Ascending aorta (tissue), 2 donors: ENCODE measurements at places on chromosomes 5 and 9.

DNA sequence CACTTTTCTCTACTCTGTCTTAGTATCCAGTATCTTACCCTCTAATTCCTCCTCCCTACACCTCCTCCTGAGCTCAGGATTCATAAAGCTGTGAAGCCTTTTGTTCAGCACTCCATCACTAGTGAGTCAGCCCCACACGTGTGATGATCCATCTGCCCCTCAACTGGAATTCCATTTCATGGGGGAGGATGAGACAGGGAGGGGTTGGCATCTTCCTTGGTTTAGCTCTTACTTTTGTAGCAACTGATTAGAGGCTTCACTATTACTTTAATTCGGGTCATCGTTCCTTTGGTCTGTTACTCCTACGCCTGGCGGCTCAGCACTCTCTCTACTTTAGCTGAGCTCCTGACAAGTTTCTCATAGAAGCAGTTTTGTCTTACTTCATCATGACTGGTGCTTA lies 11.8 kb downstream of the BTNL8 start:
- no peak for DNase-seq

- DNase-seq = no peak
These were observed 104.0 kb downstream of the NUDT12 start for GRCh38 chr5:103458497-103459040.

DNA sequence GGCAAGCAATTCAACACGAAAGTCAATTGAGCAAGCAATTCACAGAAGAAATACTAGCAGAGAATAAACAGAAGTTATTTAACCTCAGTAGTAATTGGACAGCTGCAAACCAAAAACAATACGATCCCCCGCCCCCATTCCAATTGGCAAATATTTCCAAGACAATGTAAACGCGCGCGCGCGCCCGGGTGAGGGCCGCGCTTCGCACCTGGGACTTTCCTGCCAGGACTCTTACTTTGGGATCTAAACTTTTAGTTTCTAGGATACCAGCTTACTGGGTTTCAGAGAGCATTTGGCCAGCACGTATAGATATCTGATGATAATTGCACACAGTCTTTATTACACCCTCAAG lies 8.6 kb downstream of the RUFY1 start:
- DNase-seq = no peak

DNA sequence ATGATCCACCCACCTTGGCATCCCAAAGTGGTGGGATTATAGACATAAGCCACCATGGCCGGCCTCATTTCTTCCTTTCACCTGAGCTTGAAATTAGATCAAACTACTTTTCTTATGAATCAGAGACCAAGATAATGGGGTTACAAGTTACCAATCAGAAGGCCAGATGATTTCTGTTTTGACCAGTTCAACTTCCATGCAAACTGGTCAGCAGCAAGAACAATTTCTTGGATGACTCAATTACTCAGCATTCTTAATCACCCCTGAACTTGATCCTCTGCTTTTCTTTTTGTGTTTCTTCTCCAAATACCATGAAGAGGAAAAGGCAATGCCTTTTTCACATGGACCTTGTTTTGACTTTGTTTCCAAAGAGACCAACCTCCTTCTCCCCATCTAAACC lies 10.0 kb upstream of the PLIN2 start:
- DNase-seq = no peak

DNA sequence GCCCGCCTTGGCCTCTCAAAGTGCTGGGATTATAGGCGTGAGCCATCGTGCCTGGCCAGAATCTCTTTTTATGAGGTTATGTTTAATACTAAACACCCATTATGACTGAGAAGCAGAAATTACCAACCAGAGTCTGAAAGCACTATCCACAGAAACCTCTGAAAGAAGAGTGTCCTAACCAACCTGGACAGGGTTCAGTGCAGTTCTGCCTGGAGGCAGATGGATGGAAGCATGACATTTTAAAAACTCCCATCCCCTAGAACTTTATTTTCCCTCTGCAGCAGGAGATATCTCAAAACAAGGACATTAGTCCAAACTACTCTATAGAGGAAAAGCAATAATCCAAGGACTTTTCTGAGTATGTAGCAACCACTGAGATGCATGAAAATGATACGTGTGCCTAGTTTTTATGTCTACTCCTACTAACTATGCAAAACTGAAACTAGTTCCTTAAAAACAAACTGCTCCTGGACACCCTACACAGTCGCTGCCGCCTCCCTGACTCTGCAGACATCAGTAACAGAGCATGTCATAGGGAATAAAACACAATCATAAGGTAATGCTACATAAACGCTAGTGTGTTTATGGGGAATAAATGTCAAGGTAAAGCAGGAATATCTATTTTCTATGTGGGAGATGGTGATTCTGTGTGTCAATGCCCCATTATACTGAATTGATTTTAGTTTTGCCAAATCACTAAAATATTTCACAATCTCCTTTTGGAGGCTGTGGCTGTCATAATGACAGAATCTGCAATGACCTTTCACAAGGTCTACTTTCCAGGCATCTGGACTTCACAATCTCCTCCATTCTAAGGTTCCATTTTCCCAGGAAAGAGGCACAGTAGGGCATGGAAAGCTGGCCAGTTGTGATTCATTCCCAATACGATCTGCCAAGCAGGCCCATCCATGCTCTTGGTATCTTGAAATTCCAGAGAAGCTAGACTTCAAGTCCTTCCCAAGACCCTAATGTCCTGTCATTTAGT lies 122.8 kb downstream of the SIL1 start:
- DNase-seq = no peak

DNA sequence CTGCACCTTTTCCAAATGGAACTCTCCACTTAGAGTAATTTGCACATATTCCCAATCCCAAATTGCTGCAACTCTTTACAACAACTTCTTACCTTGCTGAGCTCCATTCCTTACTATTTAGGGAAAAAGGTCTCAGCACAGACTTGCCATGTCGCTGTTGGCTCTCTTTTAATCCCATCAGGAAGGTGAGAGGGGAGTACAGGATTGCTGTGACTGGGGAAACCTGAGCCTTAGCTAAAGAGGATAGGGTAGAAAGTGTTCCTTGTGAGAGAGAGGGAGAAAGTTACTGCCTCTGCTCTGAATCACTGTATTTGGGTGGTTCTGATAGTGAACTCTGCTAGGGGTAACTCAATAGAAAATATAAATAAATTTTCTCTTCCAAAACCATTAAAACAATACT lies 43.7 kb upstream of the GABRA1 start:
- DNase-seq = no peak

DNA sequence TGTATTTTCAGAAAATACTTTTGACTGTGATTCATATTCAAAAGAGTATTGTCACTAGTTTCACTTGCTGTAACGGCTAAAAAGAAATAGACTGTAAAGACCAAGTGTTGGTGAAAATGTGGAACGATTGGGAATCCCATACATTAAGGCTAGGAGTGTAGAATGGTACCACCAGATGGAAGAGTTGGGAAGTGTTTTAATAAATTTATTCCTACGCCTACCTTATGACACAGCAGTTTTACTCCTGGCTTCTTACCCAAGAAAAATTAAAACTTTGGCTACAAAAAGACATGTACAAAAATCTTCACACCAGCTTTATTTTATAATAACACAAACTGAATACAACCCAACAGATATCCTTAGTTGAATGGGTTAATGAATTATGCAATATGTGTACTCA lies 256.2 kb downstream of the TAF11L14 start:
- no peak for DNase-seq

DNA sequence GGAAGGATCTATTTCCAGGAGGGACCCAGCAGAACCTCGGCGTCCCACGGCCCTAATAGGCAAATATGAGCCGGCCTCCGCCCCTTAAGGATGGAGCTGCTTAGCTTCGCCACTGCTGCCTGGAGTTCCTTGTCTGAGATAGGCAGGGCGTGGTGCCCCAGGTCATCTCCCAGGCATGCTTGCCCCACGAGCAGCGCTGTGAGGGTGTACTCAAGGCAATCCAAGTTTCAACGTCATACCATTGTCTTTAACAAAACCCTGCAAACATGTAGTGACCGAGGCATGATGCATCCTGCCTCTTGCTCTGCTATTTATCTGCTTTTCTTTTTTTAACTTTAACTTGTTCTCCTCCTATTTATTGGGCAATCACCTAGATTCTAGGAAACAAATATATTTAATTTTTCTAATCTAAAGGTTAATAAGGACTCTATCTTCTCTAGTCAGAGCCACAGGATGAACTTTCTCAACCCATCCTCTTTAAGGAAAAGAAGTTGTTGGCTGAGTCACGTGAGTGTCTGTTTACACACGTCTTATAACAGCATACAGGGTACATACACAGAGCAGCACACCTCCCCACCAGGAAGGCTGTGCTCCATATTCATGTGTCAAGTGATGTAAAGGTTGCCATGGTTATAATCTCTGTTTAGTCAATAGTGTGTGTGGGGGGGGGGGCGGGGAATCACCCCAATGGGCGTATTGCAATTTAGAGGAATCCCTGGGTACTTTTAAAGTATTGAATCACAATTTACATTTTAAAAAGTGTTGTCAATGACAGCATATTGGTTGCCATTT lies 27.3 kb upstream of the ZSWIM6 start:
- no peak for DNase-seq

DNA sequence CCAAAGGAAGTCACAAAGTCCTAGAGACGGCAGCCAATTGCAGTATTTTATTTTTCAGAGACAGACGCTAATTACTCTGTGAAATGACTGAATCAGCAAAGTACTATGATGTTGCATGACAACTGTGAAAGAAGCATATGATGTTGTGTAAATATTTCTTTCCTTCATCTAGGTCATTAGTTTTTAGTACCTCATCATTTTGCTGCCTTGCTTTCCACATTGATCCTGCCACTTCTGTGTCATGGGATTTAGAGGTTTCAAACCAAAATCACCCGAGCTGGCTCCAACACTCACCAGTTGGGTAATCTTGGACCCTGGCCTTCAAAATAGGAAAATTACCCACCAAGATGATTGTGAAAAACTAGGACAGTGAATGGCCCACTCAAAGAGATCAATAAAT lies 585.2 kb downstream of the ACTL7B start:
- no peak for DNase-seq

DNA sequence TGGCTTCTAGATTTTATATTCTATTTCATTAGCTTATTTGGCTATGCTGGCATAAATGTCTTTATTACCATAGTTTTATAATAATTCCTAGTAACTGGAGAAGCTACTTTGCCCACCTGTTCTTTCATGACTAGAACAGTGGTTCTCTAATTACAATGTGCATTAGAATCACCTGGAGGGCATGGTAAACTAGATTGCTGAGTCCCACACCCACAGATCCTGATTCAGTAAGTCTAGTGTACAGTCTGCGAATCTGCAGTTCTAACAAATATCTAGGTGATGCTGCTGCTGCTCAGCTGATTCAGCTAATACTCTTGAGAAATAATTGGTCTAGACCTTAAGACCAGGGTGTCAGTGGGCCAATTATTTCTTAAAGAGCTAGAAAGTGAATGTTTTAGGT lies 35.5 kb downstream of the RNF38 start:
- DNase-seq = no peak

- no peak for DNase-seq
These were observed 93.7 kb upstream of the PHYKPL start for GRCh38 chr5:178326374-178326715.

DNA sequence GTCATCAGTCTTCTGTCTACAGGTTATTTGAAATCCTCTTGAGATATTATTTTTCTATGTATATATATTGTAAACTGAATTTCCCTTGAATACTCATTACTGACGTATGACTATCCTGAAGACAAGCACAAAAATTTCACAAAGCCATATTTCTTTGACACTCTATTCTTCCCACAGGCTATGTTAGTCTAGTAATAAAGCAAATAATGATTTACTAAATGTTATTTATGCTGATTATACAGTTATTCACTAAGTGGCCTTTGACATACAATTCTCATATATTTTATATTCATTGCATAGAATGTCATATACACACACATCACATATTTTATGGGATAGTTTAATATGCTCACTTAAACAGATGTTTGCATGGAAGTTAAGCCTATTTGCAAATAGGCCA lies 793.0 kb upstream of the GRAMD2B start:
- DNase-seq = no peak

GRCh38 chr5:157613385-157614245 lies 38.0 kb upstream of the ADAM19 start:
- DNase-seq = no peak

DNA sequence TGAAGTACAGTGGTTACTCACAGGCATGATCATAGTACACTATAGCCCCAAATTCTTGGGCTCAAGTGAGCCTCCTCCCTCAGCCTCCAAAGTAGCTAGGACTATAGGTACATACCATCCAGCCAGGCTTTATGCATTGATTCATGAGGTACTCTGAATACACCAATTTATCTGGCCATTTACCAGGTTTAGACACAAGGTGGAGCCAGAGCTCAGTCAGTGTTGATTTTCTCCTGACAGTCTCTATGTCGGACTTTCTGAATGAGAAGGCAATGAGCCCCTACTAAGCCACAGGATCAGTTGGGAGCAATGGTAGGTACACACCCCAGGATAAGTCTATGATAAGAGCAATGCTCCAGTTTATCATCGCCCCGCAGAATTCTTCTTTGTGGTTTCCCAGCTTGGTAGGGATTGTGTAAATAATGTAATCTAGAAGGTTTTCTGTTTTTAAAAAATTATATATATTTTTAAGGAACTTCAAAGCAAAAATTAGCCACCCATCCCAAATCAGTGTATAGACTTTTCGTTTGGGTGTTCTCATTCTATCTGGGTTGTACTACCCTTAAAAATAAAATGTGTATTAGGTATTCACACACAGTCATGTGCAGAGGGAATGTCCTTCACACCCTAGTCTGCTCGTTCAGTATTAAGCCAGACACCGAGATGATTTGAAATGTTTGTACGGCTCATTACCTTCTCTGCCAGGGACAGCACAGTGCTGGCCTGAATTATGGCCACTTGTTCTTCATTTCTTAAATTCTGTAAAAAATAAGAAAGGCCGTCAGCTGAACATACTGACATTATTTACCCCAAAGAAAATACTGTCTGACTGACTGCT lies 118.4 kb upstream of the DPYSL3 start:
- DNase-seq = no peak

GRCh38 chr5:160165137-160166068 lies 46.2 kb upstream of the PWWP2A start:
- DNase-seq = peak; percentile 96

- DNase-seq = no peak
These were observed 138.8 kb downstream of the SMC2 start for GRCh38 chr9:104232781-104233341.

GRCh38 chr5:139565411-139566305 lies 4.5 kb downstream of the UBE2D2 start:
- DNase-seq = no peak

GRCh38 chr9:119556129-119556875 lies 187.1 kb upstream of the BRINP1 start:
- no peak for DNase-seq

DNA sequence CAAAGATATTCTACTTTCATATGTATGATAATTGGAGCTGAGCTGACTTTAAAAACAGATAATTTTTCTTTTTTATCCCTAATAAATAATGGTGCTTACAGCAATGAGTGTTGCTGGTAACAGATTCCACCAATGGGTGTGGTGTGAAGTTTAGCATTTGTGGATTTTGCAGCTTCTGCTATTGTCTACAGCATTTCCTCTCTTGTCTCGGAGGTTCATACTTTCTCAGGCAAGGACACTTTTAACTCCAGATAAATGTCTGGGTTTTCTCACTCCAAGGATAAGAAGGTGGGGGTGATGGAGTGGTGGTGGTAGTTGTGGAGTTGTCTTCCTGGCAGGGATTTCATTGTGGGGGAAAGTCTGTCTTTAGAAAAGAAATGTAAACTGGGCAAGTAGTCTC lies 120.0 kb upstream of the CDKN2B start:
- DNase-seq = no peak

GRCh38 chr9:4667681-4668080 lies 1.4 kb upstream of the SPATA6L start:
- no peak for DNase-seq

GRCh38 chr5:28726815-28727214 lies 1688.4 kb upstream of the CDH9 start:
- DNase-seq = no peak

- DNase-seq = no peak
These were observed 98.4 kb downstream of the MED27 start for GRCh38 chr9:131981116-131981776.
